ENCODE measurements at places on chromosomes 5 and 9.

GRCh38 chr9:1759009-1759408 lies 256.1 kb upstream of the SMARCA2 start:
- no peak for DNase-seq

- DNase-seq: peak; percentile 5
Observed at GRCh38 chr9:134564431-134565170, 77.0 kb upstream of the COL5A1 start.

- DNase-seq: no peak
Observed at GRCh38 chr5:139418793-139419192, 14.9 kb upstream of the SPATA24 start.

GRCh38 chr9:16262477-16263261 lies 607.8 kb downstream of the BNC2 start:
- DNase-seq: no peak

DNA sequence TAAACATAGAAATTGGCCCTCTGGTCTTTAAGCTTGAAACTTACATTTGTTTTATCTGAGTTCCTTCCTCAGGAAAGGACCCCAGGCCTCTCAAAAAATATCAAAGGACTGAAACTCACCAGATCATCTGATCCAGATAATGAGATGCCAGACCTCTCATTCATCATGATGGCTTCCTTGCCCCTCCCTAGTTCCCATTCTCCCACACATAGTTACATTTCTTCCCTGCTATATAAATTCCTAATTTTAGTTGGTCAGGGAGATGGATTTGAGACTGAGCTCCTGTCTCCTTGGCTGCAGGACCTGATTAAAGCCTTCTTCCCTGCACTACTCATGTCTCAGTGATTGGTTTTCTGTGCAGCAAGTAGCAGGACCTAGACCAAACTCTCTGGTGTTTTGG lies 119.4 kb upstream of the SPIN1 start:
- no peak for DNase-seq

DNA sequence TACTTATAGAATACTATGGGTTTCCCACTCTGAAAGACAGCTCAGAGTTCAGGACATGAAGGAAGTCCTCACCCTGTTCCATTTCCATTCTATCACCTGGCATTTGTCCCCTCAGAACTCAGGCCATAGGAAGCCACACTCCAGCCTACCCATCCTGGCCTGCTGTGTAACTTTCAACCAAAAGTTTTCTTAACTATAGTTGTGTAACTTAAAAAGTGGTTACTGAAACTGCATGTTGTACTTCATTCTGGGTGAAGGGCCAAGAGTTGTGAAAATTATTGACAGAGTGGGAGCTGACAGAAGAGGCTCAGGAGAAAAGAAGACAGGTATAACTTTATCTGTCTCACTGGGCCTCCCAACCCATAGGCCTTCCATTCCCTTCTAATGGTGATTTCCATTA lies 212.5 kb downstream of the RAB3C start:
- DNase-seq: no peak

- DNase-seq: no peak
Observed at GRCh38 chr5:157597277-157597676, 21.7 kb upstream of the ADAM19 start.

- peak; percentile 74 for DNase-seq
Observed at GRCh38 chr5:116947691-116948528, 373.3 kb upstream of the SEMA6A start.

GRCh38 chr5:78746021-78746770 lies 97.6 kb upstream of the LHFPL2 start:
- DNase-seq: peak; percentile 57

DNA sequence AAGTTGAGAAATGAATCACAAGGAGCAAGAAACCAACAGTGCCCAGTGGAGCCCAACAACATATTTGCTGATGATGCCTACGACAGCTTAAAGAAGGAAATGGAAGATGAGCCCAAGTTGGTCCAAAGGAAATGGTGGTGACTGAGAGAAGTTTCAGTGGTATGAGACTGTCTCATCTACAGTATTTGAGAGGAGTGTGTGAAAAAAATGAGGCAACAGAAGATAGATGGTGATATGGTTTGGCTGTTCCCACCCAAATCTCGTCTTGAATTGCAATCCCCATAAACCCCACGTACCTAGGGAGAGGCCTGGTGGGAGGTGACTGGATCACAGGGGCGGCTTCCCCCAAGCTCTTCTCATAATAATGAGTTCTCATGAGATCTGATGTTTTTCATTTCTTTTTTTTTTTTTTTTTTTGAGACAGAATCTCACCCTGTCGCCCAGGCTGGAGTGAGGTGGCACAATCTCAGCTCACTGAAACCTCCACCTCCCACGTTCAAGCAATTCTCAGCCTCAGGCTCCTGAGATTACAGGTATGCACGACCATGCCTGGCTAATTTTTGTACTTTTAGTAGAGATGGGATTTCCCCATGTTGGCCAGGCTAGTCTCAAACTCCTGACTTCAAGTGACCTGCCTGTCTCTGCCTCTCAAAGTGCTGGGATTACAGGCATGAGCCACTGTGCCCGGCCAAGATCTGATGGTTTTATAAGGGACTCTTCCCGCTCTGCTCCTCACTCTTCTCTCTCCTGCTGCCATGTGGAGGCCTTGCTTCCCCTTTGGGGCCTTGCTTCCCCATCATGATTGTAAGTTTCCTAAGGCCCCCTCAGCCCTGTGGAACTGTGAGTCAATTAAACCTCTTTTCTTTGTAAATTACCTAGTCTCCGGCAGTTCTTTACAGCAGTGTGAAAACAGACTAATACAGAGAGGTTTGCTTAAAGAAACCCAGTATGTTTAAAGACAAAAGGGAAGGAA lies 30.2 kb downstream of the EFCAB9 start:
- no peak for DNase-seq

DNA sequence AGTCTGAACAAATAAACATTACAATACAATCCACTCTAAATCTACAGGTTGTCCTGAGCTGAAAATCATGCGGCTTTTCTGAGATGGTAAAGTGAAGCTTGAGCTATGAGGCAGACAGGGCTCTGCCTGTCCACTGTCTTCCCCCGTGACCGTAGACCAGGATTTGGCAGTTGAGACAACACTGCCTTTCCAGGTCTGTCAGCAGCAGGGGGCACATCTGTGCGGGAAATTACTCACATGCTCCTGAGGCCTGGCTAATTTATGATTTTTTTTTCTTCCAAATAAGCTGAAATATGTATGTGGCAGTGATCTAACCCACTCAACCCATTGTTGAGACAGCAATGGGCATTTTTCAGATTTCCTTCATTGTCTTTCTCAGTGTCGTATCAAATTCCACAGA lies 307.9 kb downstream of the FBXL7 start:
- DNase-seq: peak; percentile 44

GRCh38 chr9:1273859-1274258 lies 223.7 kb downstream of the DMRT2 start:
- DNase-seq: no peak

DNA sequence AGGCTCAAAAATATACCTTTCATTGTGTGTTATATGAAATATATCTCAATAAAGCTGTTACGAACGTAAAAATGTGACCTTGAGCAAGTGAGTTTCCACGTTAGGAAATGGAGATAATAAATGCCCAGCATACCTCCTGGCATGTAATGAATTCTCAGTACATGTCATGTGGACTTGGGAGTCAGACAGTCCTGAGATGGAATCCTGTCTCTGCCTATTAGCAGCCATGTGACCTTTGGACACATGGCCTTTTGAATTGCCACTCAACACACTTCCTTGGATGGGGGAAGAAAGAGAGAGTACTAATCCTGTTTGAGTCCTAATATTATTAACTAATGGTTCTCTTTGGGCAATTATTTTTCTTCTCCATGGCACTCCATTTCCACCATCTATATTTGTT lies 25.7 kb downstream of the TRIM32 start:
- DNase-seq: no peak

- DNase-seq: no peak
Observed at GRCh38 chr5:135582099-135582781, 3.4 kb upstream of the CXCL14 start.

- no peak for DNase-seq
Observed at GRCh38 chr9:117169089-117169621, 245.7 kb downstream of the ASTN2 start.
